Activated CD8-positive, alpha-beta T cell treated with anti-CD3 and anti-CD28 coated beads for 36 hours (primary cell): ENCODE measurements at places on chromosomes 6 and 20. TPM values are rescaled to one million over a fixed set of nuclear protein-coding genes. Genes with fewer than 3 reads are reported as not detected.

NEURL2 gene
- 2.9 TPM for total RNA-seq

- no peak for DNase-seq
- H3K4me1 ChIP-seq, result peaks cover 6% of the 10 kb centered on the region
- H3K4me3 ChIP-seq, result no peak overlapping the region
- no peak overlapping the region for H3K27ac ChIP-seq
- no peaks in the 10 kb centered on the region for H3K36me3 ChIP-seq
Observed at GRCh38 chr6:32883789-32884188, 29.8 kb downstream of the PSMB9 start.

DNA sequence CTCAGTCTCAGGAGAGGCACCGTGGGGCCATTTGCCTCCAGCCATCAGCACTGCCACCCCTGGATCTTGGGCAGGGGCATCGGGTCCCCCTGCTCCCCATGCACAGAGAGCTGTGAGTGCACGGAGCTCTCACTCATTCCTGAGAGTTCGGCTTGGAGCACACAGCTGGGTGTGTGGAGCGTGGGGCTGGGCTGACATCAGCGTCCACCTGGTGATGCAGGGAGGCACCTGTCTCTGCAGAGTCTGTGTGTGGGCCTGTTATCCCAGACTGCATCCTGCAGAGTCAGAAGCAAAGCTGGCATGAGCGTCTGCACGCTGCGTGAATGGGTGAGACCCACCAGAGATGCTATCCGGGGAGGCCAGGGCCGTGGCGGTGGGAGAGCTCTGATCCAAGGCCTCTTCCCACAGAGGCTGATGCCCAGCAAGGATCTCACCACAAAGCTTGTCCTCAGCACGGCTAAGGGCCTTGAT lies 248.8 kb upstream of the AFDN start:
- DNase-seq, result no peak
- no peaks in the 10 kb centered on the region for H3K4me1 ChIP-seq
- H3K4me3 ChIP-seq, result no peak overlapping the region
- H3K27me3 ChIP-seq, result peaks cover 2% of the 10 kb centered on the region

DNA sequence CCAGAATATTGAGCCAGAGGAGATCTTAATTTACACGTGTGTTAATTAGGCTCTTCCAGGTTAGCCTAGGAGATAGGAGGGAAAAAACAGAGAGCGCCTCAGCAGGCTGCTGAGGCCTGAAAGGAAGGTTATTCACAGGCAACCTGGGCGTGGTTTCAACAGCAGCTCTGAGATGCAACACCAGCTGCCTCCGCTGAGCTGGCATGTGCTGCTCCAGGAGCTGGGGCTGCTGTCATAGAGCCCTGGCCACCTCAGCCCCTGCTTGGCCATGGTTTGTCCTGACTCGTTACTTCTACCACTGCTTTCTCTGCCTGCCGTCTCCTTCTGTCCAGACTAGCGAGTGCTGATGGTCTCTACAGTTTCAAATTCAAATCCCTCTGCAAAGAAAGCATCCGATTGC lies 32.4 kb upstream of the RPP40 start:
- H3K27me3 ChIP-seq, result no peaks in the 10 kb centered on the region
- no peaks in the 10 kb centered on the region for H3K4me1 ChIP-seq
- DNase-seq, result no peak
- no peaks in the 10 kb centered on the region for H3K36me3 ChIP-seq
- H3K4me3 ChIP-seq, result no peak overlapping the region

GRCh38 chr6:64691064-64691463 lies 1016.0 kb downstream of the EYS start:
- no peaks in the 10 kb centered on the region for H3K4me1 ChIP-seq
- no peaks in the 10 kb centered on the region for H3K36me3 ChIP-seq
- H3K27me3 ChIP-seq, result no peaks in the 10 kb centered on the region
- H3K27ac ChIP-seq, result no peak overlapping the region
- DNase-seq, result no peak

DNA sequence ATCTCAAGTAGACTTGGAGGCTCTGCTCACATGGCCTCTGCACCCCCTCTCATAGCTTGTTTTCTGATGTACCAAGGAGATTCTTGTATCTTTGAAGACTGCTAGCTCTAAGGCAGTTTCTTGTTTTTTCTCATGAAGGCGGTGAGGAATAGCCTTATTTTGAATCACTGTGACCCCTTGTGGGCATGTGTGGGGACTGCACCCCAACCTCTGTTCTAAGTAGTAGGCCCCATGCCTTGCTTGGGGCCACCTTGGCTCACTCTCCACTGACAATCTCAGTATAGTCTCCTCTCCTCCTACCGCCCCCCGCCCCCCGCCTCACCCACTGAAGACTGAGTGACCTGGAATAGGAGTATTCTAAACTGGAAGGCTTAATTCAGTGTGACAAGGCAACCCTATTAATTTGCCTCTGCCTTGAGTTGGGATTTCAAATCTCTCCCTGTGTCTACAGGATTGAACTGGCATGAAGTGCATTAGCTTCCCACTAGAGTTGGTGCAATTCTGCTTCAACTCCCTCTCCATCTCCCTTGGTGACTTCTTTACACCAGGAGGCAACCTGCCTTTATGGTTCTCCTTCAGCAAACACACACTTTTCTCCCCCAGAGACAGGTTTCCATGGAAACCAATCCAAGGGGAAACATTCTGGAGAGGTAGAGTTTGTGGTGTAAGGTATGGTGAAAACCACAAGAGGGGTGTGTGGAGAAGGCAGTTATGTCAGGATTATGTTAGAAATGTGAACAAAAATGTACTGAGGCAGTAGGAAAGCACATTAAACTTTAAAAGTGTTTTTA lies 75.4 kb upstream of the ECI2 start:
- H3K36me3 ChIP-seq, result no peaks in the 10 kb centered on the region
- peaks cover 13% of the 10 kb centered on the region for H3K27me3 ChIP-seq
- H3K4me1 ChIP-seq, result peaks cover 4% of the 10 kb centered on the region
- no peak overlapping the region for H3K27ac ChIP-seq

GRCh38 chr20:3697588-3698305 lies 14.7 kb downstream of the SIGLEC1 start:
- H3K4me3 ChIP-seq, result no peak overlapping the region
- no peaks in the 10 kb centered on the region for H3K4me1 ChIP-seq
- H3K36me3 ChIP-seq, result no peaks in the 10 kb centered on the region
- no peaks in the 10 kb centered on the region for H3K27me3 ChIP-seq
- no peak for DNase-seq
- H3K27ac ChIP-seq, result no peak overlapping the region
